ENCODE measurements at places on chromosomes 4 and X.

GRCh38 chrX:33207056-33207455 lies 4.3 kb downstream of the DMD start:
- DNase-seq = no peak

DNA sequence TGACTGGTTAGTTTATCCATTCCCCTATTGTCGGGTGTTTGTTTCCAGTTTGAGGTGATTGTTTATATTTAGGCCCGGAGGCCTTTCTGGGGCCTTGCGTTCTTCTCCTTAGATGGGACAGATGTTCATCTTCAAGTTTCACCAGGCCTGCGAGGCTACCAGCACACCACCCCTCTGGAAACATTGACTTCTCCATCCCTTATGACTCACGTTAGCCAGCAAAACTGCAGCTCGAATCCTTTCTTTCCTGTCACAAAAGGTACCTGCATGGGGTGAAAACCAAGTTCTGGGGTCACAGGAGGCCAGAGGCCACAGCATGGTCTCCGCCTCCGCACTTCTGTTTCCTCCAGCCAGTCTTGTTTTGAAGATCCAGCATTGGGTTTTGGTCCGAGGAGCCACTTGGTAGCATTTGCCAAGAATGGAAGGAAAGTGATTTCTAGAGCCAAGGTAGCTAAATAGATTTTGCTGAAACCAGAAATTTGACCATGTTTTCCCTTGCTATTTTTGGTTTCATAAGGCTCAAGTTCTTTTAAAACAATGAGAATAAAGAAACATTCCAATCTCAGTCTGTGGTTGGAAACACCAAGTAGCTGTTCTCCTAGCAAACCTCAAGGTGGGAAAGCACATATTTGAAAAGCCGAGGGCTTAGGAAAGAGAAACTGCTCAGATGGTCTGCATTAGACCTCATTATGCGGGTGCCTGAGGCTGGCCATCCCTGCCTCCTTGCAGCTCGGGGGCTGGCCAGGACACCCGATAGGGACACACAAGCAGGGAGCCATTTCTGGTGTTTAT lies 5.6 kb downstream of the NYX start:
- DNase-seq = no peak

GRCh38 chr4:58192217-58192616 lies 1082.0 kb upstream of the IGFBP7 start:
- DNase-seq = no peak

GRCh38 chr4:152307669-152308068 lies 228.2 kb downstream of the FBXW7 start:
- DNase-seq = no peak

DNA sequence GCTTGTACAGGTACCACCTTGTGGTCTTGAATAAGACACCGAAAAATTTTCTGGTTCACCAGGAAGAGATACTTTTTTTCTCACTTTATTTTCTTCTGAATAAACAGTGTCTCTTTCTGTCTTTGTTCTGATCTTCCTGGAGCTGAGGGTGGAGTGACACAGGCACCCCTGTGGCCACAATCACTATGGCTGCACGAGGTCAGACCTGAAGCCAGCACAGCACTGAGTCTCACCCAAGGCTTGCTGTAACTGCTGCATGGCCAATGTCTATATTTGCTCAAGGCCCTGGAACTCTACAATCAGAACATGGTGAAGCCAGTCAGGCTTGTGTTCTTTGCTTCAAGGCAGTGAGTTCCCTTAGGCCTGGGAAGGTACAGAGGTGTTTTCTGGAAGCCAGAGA lies 87.2 kb downstream of the GPR174 start:
- no peak for DNase-seq

DNA sequence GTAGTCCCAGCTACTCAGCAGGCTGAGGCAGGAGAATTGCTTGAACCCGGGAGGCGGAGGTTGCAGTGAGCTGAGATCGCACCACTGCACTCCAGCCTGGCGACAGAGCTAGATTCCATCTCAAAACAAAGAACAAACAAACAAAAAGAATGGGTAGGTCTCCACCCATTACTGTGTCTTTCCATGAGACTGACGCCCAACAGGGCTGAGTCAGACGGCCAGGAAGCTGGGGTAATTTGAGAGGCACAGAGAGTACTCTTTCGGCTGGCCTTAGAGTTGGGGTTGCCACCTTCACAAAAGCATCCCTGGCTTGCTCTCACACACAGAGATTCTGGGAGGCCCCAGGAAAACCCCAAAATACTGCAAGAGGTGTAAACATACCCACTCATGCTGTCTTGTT lies 72.0 kb upstream of the DHRSX start:
- DNase-seq = no peak

DNA sequence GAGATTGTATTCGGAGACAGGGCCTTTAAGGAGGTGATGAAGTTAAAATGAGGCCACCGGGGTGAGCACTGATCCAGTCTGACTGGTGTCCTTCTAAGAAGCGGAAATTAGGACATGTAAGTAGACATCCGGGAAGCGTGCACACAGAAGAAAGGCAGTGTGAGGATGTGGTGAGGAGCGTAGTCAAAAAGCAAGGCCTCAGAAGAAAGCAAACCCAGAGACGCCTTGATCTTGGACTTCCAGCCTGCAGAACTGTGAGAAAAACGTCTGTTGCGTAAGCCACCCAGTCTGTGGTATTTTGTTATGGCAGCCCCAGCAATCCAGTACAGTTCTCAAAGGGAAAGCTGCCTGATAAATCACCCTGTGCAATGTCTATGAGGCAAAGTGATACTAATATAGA lies 153.5 kb downstream of the KCNIP4 start:
- DNase-seq = no peak

GRCh38 chr4:127400731-127401346 lies 231.9 kb upstream of the INTU start:
- no peak for DNase-seq

DNA sequence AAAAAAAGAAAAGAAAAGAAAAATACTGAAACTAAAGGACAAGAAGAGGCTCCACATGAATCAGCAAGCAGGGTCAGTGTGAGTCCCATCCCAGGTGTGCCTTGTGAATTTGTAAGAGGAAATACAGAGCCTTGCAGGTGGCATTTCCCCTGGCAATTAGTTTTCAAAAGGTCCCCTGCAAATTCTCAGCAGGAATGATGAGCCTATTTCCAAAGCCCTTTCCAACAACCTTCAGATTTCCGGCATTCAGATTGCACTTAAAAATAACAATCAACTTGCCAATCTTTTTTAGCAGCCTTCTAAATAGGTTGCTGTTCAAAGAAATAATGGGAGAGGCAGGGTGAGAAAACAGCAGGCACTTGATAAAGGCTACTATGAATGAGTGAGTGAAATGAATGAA lies 66.4 kb upstream of the OR13H1 start:
- no peak for DNase-seq

DNA sequence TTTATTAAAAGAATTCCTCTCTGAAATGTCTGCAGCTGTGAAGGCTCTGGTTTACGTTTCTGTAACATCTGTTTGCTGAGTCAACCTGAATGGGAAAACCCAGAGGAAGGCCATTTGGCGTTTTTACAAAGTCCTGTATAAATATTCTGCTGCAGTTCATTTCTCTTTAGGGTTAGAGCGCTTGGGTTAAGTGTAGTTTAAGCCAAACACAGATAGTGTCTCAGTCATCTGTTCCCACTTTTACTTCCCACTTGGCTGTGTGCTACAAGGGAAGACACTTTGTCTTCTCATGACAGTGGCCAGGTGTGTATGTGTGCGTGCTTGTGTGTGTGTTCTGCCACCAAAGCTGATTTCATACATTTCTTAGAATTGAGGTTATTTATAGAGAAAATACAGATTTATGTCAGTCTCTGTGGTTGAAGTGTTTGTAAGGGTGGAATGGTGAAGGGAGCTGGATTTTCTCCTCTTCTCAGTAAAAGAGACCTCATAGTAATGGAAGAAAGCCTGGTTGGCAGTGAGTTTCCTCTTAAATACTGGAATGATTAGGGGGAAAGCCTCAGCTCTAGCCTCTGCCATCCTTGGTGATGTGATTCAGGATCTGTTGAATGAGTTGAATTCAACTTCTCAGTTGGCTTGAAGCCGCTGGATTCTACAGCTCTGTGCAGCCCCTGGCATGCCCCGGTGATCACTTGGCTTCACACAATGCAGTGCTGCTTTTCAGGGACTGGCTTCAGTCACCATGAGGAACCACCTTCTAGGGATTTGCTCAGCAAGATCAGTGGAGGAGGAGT lies 50.6 kb downstream of the JADE1 start:
- DNase-seq = no peak

DNA sequence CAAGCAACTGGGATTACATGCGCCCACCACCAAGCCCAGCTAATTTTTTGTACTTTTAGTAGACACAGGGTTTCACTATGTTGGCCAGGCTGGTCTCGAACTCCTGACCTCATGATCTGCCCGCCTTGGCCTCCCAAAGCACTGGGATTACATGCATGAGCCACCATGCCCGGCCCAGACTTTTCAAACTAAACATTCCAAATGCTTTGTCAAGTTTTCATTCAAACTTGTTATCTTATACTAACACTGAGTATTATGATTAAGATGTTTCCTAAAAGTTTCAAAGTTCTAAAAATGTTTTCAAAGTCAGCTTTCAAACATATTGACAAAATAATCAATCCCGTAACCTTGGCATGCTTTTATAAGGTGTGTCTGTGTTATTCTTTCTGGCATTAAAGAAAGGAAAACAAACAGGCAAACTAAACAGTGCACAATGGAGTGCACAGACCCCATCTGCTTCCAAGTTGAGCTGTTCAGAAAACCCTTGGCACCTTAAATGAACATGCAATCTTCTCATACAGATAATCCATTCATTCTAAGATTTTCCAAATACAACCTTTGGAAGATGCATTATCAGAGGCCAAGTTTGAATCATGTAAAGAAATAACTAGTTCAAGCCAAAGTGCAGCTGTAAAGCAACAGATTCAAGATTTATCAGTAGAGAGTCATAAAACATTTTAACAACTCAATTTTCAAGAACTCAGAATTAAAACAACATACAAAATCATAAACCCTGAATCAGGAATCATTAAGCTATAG lies 49.1 kb downstream of the ABCG2 start:
- no peak for DNase-seq

DNA sequence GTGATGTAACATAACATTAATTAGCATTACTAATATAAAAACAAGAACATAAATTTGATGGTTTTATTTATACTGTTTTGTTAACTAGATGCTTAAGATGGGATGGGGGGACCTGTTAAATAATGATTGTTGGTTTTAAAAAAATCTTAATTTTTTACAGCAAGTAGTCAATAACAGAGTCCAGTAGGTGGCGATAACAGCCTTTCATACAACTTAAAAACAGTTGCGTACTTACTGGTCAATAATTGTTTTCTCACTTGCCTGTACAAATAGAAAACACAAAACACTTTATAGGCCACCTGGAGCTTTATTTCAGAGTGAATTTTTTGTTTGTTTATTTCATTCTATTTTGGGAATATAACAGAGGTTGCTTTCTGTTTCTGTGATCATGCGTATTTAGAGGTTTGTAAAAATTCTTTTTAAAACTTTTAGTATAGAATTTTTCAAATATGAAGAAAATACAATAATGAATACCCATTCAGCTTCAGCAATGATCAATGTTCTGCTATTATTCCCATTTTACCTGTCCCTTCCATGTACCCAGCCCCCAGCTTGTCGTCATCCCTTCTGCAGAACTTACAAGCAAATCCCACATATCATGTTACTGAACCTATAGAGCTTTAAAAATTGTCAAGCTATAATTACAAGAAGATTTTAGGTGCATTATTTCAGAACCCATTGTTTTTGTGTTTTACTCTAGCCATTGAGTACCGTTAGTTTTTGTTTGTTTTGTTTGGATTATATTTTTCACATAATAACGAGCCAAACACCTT lies 97.1 kb downstream of the MRPL1 start:
- no peak for DNase-seq

DNA sequence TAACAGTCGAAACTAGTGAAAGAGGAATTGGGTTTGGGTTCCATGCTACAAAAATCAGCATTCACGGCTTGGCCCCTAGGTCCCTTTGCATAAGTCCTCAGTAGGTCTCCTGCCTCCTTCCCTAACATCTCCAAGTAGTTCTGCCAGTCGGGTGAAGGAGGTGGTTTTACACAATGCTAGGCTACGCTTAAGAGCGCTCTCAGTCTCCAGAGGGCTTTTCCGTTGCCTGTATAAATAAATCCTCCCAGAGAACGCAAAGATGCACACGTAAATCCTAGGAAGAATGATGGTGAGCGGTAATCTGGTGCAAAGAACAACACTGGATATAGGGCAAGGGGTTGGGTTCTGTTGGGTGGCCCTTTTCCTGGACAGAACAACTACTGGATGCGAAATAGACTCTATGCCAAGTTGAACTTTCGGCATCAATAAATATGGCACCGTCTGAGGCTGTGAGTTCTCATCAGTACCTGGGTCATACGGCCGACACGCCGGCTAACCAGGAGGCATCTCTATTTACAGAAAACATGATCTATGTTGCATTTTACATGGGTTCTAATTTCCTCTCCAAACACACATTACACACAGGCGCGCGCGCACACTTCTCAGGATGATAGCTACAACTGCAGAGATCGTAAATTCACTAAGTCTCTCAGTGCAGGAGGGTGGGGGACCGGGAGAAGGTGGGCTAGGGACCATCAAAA lies 1.3 kb downstream of the CAMK2D start:
- no peak for DNase-seq

DNA sequence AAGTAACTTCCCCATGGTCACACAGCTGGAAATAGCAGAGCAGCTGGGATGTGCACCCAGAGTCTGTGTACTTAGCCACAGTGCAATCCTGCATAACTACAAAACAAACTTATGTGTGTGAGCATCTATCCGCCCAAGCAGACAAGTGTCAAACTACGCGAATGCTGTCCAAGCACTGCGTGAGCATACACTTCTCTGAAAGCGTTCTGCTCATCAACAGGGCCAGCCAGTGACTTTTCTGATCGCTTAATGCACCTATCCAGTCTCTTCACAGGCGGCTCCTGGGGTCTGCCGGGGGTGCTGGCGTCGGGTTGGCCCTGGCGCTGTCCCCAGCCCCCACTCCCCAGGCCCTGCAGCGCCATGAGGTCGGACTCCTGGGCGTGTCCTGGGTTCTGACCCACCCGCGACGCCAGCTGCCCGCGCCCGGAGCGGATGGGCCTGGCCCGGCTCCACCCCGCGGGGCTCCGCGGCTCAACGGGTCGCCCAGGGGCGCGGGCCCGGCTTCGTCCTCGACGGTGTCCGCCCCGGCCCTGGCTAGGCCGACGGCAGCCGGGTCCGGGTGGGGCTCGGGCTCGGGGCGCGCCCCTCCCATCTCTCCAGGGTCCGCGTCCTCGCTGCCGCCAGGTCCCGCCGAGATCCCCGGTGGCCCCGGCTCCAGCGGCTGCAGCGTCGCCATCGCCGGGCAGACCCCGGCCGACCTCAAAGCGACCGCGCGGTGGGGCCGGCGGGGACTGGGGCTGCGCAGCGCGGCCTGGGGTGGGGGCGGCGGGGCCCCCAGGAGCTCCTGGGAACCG lies 1.3 kb upstream of the ZNF141 start:
- DNase-seq = no peak

GRCh38 chr4:142367418-142368180 lies 478.5 kb downstream of the INPP4B start:
- DNase-seq = no peak

- no peak for DNase-seq
These were observed 14.5 kb downstream of the MAGEA9B start for GRCh38 chrX:149572743-149573142.

GRCh38 chrX:137428221-137428661 lies 137.7 kb upstream of the ZIC3 start:
- no peak for DNase-seq

GRCh38 chr4:10096978-10097335 lies 19.6 kb downstream of the WDR1 start:
- DNase-seq = no peak
